ENCODE measurements at places on chromosomes 5 and 9.

- no peak for DNase-seq
Observed at GRCh38 chr5:106827061-106827460, 843.7 kb downstream of the EFNA5 start.

GRCh38 chr9:38178237-38178636, 109.2 kb upstream of the SHB start:
- no peak for DNase-seq

DNA sequence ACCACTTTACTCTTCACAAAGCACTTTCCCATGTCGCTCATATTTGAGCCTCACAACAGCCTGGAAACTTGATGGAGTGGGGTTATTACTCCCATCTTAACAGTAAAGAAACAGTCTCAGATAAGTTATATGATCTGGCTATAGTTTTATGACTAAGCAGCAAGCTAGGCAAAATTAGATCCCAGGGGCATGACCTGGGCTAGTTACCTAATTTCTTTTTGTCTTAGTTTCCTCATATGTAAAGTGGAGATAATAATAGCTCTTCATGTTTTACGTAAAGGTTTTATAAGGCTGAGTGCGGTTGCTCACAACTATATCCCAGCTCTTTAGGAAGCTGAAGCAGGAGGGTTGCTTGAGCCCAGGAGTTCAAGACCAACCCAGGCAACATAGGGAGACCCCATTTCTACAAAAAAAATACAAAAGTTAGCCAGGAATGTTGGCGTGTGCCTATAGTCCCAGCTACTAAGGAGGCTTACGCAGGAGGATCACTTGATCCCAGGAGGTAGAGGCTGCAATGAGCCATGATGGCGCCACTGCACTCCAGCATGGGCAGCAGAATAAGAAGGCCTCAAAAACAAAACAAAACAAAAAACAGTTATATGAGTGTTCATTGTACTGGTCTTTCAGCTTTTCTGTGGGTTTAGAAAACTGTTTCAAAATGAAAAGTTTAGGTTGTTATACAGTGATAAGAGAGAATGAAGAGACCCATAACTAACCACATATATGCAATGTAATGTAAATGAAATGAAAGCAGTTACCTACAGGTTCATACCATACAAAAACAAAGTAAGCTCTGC, 6.5 kb upstream of the PLIN2 start:
- DNase-seq, result no peak

DNA sequence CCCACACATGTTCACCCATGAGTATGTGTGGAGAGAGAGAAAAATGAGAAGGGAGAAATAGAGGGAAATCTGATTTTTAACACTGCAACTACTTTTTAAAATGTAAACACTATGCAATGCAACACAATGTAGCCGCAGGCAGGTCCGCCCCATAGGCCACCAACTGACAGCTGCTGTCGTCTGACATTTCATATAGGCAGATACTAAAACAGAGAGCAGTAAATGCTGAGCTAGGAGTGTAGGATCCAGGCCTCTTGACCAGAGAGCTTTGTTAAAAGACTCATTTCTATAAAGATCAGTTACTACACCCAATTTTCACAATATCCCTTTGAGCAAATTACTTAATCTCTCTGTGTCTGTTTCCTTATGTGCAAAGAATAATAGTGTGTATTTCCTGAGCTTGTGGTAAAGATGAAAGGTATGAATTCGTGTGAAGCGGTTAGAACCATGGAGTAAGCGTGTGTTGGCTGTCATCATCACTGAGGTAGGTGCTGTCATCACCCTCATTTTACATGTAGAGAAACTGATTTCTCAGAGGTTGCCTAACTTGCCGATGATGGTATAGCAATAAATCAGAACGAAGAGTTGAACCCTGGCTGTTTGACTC, 55.2 kb upstream of the PDE8B start:
- no peak for DNase-seq

DNA sequence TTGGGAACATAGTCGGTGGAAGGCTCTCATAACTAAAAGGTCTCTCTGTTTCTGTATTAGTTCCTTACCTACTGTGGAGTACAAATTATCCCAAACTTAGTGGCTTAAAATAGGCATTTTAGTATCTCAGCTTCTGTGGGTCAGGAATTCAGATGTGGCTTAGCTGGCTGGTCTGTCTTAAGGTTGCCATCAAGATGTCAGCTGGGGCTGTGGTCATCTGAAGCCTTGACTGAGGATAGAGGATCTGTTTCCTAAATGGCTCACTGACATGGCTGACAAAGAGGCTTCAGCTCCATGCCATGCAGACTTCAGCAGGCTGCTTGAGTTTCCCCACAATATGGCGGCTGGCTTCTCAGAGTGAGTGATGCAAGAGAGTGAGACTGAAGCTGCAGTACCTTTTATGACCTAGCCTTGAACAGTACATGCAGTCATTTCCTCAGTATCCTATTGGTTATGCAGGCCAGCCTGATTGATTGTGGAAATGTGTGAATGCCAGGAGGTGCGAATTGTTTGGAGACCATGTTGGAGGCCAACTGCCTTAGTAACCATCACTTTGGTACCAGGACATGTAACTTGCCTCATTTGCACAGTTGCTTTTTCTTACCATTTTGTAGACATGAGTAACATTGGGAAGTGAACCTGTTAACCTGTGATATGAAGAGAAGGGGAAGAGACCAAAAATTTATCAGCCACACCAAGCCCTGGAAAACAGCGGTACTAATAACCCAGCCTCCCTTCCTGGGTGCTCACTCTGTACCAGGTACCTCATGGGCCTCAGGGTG, 152.8 kb upstream of the IER5L start:
- no peak for DNase-seq

DNA sequence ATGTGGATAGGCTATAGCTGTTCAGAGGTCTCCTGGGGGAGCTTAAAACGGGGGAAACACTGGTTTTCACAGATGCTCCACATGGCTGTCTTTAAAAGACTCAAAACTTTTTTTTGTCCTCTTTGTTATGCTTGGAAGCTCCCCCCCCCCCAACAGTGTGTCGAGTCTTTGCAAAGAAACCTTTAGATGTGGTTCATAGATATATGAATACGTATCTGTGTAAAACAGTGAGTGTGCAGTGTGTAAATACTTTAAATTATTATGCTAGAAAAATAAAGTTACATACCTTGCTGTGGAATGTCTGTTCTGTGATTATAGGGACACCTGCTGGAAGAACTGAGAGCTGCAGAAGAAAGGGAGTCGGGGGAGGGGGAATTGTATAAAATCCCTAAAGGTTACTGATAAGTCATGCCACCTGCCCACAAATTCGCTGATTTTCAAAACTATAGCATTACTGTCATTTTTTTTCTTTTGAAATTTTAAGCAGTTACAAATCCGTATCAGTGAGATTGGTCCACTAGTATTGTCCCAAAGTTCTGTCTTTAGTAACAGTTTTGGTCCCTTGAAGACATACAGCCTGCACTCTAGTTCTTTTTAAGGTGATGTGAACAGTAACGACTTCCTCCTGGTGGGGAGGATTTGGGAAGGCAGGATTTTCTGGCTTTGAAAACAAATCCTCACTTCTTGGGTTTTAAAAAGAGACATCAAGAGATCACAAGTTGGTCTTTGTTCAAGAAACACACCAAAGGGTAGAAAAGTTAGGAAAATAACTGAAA, 22.9 kb downstream of the RGMB start:
- DNase-seq, result no peak

- DNase-seq, result no peak
Observed at GRCh38 chr5:102114525-102115069, 181.5 kb downstream of the SLCO4C1 start.

DNA sequence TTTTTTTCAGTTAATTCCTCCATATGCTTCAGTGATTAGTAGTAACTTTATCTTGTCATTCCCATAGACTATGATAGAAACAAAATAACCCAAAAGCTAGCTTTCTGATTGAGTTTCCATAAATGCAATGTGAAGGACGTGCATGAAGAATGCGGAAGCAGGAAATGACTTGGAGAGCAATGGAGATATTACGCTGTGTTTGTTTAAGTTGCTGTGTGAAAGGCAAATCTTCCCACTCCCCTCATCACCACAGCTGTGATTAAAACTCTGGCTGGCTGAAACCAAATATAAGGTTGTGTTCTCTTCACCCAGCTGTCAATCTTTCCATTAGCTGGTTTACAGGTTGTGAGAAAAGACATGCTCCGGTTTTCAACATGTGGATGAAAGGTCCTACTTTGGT, 83.9 kb downstream of the NR2F1-AS1 start:
- no peak for DNase-seq

- no peak for DNase-seq
Observed at GRCh38 chr5:124538191-124538590, 208.2 kb downstream of the ZNF608 start.

GRCh38 chr9:134483361-134484184, 157.3 kb downstream of the RXRA start:
- no peak for DNase-seq

GRCh38 chr5:126645132-126645531, 44.4 kb downstream of the PHAX start:
- DNase-seq, result no peak

Data from ureter (tissue), 1 donor.